NCI-H1930 (cell line): ENCODE measurements at places on chromosomes 4 and X.

DNA sequence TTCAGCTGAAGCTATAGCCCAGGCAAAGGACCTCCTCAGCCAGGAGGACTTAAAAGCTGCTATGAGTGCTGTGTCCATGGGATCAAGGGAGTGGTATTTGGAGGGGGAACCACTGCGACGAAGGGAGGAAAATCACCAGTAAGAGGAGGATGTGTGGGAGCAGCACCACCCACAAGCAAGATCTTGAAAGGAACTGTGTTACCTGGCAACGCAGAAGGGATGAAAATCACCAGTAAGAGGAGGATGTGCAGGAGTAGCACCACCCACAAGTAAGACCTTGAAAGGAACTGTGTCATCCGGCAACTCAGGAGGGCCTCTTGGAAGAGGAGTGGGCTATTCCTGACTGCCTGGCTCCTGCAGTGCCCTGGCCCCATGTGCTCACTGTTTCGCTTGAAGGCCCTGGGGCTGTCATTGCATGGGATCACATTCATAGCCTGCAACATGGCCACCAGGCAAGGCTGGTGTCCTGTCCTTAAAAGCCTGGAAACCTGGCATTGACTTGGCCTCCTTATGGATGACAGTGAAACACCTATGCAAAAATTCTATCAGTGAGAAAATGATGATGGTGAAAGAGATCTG lies 48.3 kb downstream of the TRMT44 start:
- no peak for DNase-seq

DNA sequence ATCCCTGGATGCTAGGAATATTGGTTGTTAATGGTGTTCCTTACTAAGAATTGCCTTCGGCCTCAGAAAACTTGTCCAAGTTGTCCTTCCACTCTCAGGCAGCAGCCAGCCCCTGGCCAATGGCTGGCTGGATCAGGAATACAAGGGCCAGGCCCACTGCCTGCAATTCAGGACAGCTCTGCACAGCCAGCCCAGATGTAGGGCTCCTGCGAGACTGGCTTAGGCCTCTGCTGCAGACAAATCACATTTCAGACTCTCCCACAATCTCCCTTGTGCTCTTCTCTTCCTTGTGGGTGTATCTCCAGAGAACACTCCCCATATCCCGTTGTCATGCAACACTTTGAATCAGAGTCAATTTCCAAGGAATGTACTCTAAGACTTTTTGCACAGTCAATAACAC lies 747.6 kb upstream of the FTHL17 start:
- no peak for DNase-seq

GRCh38 chr4:1980561-1981041 lies 28.2 kb downstream of the NELFA start:
- no peak for DNase-seq

DNA sequence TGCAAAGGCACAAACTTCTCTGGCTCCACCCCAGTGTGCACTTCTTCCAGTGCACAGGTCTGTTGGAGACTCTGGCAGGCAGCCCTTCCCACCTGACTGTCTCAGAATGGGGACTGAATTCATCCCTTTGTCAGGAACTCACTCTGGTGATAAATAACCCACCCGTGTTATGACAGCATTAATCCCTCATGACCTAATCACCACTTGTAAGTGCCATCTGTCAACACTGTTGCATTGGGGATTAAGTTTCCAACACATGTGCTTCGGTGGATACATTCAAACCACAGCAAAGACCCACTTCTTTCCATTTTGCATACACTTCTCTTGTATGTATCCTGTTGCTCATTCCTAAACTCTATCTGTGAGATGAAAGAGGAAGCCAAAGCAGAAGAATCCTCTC lies 1002.9 kb upstream of the IGFBP7 start:
- DNase-seq = no peak
